ENCODE measurements at places on chromosomes 2 and 18.

DNA sequence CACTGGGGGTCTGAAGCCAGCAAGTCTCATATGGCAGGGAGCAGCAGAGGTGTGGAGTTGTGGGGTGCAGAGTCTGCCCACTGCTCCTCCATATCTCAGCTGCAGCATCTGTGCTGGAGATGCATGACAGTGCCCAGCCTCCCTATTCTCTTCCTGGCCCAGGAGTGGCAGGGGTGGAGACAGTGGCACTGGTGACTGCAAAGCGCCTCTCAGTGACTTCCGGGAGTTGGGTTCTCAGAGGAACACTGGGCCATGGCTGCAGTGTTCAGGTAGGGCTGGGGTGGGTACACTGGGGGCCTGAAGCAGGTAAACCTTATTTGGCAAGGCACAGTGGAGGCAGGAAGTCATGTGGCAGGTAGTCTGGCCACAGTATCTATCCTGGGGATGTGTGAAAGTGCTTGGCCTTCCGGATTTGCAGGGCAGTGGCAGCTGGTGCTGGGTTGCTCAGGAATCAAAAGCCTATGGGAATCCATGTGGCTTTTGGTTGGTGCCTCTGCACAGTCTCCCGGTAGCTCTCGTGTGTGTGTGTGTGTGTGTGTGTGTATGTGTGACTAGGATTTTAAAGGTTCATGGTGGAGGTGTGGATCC is 60.3 kb upstream of the THUMPD2 start:
- no peak for DNase-seq

DNA sequence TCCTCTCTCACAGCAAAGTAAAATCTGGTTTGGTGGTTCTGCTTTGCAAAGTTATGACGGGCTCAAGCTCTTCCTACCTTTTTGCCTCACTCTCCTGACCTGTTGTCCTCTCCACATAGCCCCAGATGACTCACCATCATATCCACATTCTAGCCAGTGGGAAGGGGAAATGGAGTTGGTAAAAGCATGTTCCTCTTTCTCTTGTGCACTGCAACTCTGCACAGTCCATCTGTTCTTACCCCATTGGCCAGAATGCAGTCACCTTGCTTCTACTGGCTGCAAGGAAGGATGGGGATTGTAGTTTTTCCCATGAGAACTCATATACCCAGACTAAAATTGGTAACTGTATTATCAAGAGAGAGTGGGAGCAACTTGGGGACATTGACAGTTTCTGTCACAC is 50.4 kb upstream of the SMIM21 start:
- DNase-seq: no peak

- no peak for DNase-seq
Observed at GRCh38 chr2:240344904-240345303, 90.6 kb upstream of the GPC1 start.

GRCh38 chr2:20737505-20737904 is 70.6 kb downstream of the GDF7 start:
- no peak for DNase-seq

- DNase-seq: no peak
Observed at GRCh38 chr2:88606371-88607030, 20.8 kb downstream of the EIF2AK3 start.
